ENCODE measurements at places on chromosomes 6 and 20. TPM values are rescaled to one million over a fixed set of nuclear protein-coding genes. Genes with fewer than 3 reads are reported as not detected.

GRCh38 chr20:60704147-60704546, 547.9 kb upstream of the CDH4 start:
- no peak overlapping the region for H3K27ac ChIP-seq
- no peak for DNase-seq
- H3K36me3 ChIP-seq: no peaks in the 10 kb centered on the region
- H3K27me3 ChIP-seq: no peaks in the 10 kb centered on the region
- H3K4me3 ChIP-seq: no peak overlapping the region
- no peaks in the 10 kb centered on the region for H3K4me1 ChIP-seq

GRCh38 chr6:35064757-35065440, 76.2 kb downstream of the TCP11 start:
- no peak overlapping the region for H3K4me3 ChIP-seq
- H3K4me1 ChIP-seq: peaks cover 36% of the 10 kb centered on the region
- H3K36me3 ChIP-seq: no peaks in the 10 kb centered on the region
- H3K27me3 ChIP-seq: no peaks in the 10 kb centered on the region

DNA sequence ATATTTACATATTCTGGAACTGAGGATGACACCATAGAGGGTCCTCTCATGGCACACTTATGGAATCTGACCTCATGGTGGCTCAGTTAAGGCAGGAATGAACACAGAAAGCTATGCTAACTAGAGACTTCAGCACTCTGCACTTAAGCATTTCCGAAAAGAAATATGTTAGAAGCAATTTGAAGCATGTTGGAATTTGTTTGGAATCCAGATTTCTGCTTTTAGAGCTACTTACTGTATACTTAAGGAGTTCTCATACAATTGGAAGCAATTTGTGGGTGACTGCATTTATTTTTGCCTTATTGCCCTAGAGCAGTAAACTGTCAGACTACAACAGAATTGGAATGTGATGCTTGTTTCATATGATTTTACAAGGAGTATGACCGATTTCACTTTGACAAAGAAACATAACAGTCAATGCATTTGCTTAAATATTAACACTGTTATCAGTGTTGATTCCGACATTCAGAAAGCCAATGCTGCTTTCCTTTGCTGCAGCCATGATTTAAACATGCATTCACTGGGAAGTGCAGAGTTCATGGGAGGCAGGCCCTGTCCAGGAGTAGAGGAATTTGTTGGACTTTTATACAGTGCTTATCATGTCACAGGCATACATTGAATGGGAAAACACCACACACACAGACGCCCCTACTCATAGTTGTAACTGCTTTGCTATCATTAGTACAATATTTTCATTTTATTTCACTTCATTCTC, 244.4 kb downstream of the SAMD5 start:
- no peak for DNase-seq
- H3K27ac ChIP-seq: no peak overlapping the region
- H3K36me3 ChIP-seq: no peaks in the 10 kb centered on the region
- no peaks in the 10 kb centered on the region for H3K4me1 ChIP-seq
- H3K4me3 ChIP-seq: no peak overlapping the region
- H3K27me3 ChIP-seq: no peaks in the 10 kb centered on the region

- no peak overlapping the region for H3K4me3 ChIP-seq
- H3K27me3 ChIP-seq: no peaks in the 10 kb centered on the region
- H3K4me1 ChIP-seq: peaks cover 69% of the 10 kb centered on the region
- DNase-seq: peak; percentile 83
- no peaks in the 10 kb centered on the region for H3K36me3 ChIP-seq
These were observed 237.4 kb downstream of the PTPRK start for GRCh38 chr6:128282961-128283360.

GRCh38 chr6:169253337-169254238, at the start of gene THBS2:
THBS2 (minus strand) TSS chr6:169253846; CDS start chr6:169250784, 3,062 bp downstream.
- DNase-seq: peak; percentile 97
- H3K27ac ChIP-seq: no peak within 1 kb of the TSS
- H3K4me1 ChIP-seq: peaks cover 10% of the 10 kb centered on the region
- H3K4me3 ChIP-seq: peak within 1 kb of the TSS; percentile 3
- no peaks in the 10 kb centered on the region for H3K36me3 ChIP-seq

- H3K4me3 ChIP-seq: no peak overlapping the region
- H3K27me3 ChIP-seq: peaks cover 12% of the 10 kb centered on the region
- H3K27ac ChIP-seq: no peak overlapping the region
- no peak for DNase-seq
These were observed 19.1 kb upstream of the HLA-DQB1 start for GRCh38 chr6:32685603-32686002.

DNA sequence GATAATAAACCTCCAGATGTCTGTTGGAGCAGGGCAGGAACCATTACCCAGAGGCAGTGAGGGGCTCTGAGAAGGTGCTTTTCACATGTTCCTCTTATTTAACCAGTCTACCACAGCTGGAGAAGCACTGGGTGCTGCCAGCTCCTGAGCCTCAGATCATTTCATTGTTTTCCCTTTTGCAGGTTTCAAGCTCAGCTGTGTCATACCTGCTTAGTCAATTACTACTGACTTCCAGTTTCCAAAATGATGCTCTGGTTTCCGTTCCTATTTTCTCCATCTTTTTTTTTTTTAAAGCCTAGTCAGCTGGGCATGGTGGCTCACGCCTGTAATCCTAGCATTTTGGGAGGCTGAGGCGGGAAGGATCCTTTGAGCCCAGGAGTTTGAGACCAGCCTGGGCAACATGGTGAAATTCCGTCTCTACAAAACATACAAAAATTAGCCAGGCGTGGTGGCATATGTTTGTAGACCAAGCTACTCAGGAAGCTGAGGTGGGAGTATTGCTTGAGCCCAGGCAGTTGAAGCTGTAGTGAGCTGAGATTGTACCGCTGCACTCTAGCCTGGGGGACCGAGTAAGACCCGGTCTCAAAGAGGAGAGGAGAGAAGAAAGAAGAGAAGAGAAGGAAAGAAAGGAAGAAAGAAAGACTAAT, 6.7 kb downstream of the FLOT1 start:
- H3K27me3 ChIP-seq: no peaks in the 10 kb centered on the region
- peaks cover 57% of the 10 kb centered on the region for H3K36me3 ChIP-seq
- no peak overlapping the region for H3K4me3 ChIP-seq
- H3K4me1 ChIP-seq: peaks cover under 1% of the 10 kb centered on the region
- H3K27ac ChIP-seq: no peak overlapping the region
- no peak for DNase-seq

DNA sequence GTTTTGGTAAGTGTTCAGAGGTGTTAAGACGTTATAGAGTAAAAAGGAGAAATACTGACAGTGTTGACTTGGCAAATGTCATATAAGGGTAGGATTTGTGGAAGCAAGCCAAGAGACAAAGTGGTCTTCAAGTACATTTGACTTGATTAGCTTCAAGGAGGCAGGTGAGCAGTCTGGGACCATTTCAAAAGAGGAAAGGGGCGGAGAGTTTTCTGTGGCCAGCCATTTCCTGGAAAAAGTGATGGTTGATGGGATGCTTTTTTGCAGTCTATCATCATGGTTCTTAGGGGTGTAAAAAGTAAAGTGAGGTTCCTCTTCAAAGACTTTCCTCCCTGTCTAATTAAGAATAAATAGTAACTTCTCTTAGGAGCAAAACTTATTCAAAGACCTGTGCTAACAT, 28.7 kb downstream of the FKBP1A start:
- H3K27ac ChIP-seq: no peak overlapping the region
- no peaks in the 10 kb centered on the region for H3K4me1 ChIP-seq
- no peak for DNase-seq
- peaks cover 4% of the 10 kb centered on the region for H3K36me3 ChIP-seq
- H3K4me3 ChIP-seq: no peak overlapping the region

- H3K36me3 ChIP-seq: no peaks in the 10 kb centered on the region
- H3K27me3 ChIP-seq: no peaks in the 10 kb centered on the region
- no peak overlapping the region for H3K4me3 ChIP-seq
These were observed 40.8 kb downstream of the ZFAND3 start for GRCh38 chr6:37860226-37860839.

GRCh38 chr6:123215211-123215610, 219.2 kb downstream of the CLVS2 start:
- no peak overlapping the region for H3K4me3 ChIP-seq
- no peaks in the 10 kb centered on the region for H3K27me3 ChIP-seq
- no peaks in the 10 kb centered on the region for H3K4me1 ChIP-seq
- no peak overlapping the region for H3K27ac ChIP-seq

- no peaks in the 10 kb centered on the region for H3K36me3 ChIP-seq
- no peaks in the 10 kb centered on the region for H3K4me1 ChIP-seq
- no peak overlapping the region for H3K27ac ChIP-seq
- H3K27me3 ChIP-seq: no peaks in the 10 kb centered on the region
- no peak overlapping the region for H3K4me3 ChIP-seq
These were observed 324.7 kb upstream of the JAG1 start for GRCh38 chr20:10998476-10998875.

GRCh38 chr20:50584687-50585086, 74.5 kb downstream of the PTPN1 start:
- H3K27ac ChIP-seq: no peak overlapping the region
- no peak overlapping the region for H3K4me3 ChIP-seq
- DNase-seq: no peak
- peaks cover 28% of the 10 kb centered on the region for H3K36me3 ChIP-seq

- DNase-seq: peak; percentile 64
- peaks cover 6% of the 10 kb centered on the region for H3K4me1 ChIP-seq
- H3K27me3 ChIP-seq: no peaks in the 10 kb centered on the region
- no peaks in the 10 kb centered on the region for H3K36me3 ChIP-seq
These were observed 18.0 kb downstream of the CDYL start for GRCh38 chr6:4794140-4794707.

DNA sequence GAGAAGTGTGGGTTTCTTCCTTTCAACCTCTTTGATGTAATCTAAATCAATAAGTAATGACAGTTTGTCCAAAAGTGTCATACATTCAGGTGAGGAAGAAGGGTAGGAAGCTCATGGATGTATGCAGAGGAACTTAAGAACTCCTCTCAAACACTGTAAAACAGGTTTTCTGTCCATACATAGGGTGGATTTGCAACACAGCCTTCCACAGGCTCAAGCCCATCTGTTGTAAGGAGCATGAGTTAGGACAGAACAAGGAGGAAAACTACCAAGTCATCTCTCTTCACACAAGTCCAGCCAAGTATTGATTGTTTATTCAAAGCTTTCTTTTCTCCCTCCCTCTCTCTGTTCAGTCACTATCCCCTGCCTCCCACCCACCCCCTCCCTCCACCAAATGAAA, 49.0 kb upstream of the CDYL start:
- no peak overlapping the region for H3K4me3 ChIP-seq
- peaks cover 12% of the 10 kb centered on the region for H3K4me1 ChIP-seq
- DNase-seq: no peak
- no peaks in the 10 kb centered on the region for H3K36me3 ChIP-seq
- no peaks in the 10 kb centered on the region for H3K27me3 ChIP-seq

DNA sequence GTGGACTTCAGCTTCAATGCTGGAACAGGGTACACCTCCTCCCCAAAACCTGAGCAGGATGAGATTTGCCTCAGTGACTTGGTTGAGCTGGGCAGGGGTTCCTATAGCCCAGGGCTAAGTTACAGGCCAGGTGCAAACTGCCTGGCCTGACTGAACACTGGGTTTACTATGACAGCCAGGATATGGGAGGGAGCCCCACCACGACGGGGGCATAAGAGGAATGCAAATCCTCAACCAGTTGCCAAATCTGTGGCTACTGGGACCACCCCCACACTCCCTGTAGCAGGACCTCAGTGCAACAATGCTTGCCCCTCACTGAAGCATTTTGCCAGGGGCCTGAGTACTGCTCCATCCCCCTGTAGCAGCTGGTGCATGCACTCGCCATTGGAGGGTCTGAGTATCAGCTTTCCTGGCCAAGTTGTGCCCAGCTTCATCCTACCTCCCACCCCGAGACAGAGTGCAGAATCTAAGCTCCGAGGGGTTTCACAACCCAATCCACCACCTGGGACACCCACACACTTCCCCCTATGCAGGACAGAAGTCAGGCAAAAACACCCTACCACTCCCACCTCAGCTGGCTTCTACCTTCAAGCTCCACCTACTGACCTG, 27.6 kb downstream of the TREML4 start:
- no peak overlapping the region for H3K4me3 ChIP-seq
- no peak overlapping the region for H3K27ac ChIP-seq
- peaks cover 6% of the 10 kb centered on the region for H3K27me3 ChIP-seq
- H3K4me1 ChIP-seq: no peaks in the 10 kb centered on the region

- H3K27me3 ChIP-seq: no peaks in the 10 kb centered on the region
- H3K4me3 ChIP-seq: no peak overlapping the region
- DNase-seq: no peak
These were observed 43.4 kb downstream of the SLC22A3 start for GRCh38 chr6:160391419-160392116.

- H3K27me3 ChIP-seq: no peaks in the 10 kb centered on the region
- H3K27ac ChIP-seq: no peak overlapping the region
- no peak for DNase-seq
- H3K36me3 ChIP-seq: no peaks in the 10 kb centered on the region
These were observed 236.1 kb downstream of the TSHZ2 start for GRCh38 chr20:53208110-53208832.

DNA sequence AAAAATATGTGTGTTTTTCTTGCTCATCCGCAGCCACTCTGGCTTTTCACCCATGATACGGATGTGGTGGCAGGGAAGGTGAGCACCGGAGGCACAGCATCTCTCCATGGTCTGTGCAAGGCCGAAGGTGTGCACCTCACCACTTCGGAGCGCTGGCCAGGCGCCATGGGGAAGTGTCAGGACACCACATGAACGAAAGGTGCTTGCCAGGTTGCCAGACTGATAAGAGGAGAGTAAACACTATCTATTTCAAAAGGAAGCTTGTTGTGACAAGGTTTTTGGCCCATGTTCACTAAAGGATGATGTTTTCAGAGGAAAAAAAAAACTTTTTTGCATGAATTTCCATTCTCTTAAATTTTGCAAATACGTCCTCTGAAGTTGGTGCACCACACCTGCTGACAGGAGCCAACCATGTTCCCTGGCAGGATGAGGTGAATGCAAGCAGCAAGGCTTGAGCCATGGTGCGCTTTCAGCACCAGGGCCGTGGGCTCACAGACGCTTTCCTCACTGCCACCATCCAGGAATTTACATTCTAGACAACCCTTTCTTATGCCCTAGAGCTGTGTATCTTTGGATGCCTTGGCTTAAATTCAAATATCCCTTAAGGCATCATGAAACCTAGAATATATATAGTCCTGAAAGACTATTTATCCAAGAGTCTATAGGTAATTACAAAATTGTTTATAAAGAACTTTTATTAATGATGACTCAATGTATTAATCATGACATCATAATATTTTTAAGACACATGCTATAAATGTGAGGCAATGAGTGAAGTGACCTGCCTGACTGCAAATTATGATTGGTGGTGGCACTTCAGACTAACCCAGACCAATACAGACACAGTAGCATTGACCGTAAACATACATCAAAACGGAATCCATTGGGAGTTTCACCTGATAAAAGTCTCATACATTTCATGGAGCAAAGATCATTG, 234.5 kb downstream of the TFAP2A start:
- no peaks in the 10 kb centered on the region for H3K36me3 ChIP-seq
- no peaks in the 10 kb centered on the region for H3K4me1 ChIP-seq
- no peak overlapping the region for H3K4me3 ChIP-seq

GRCh38 chr6:49038294-49038822, 424.7 kb downstream of the MMUT start:
- H3K36me3 ChIP-seq: no peaks in the 10 kb centered on the region
- DNase-seq: no peak
- no peak overlapping the region for H3K27ac ChIP-seq
- H3K27me3 ChIP-seq: no peaks in the 10 kb centered on the region
- H3K4me1 ChIP-seq: no peaks in the 10 kb centered on the region

GRCh38 chr20:24960302-24960801, 11.3 kb downstream of the CST7 start:
- no peaks in the 10 kb centered on the region for H3K27me3 ChIP-seq
- no peak overlapping the region for H3K4me3 ChIP-seq
- H3K27ac ChIP-seq: peak overlapping the region; percentile 34
- H3K4me1 ChIP-seq: no peaks in the 10 kb centered on the region
- DNase-seq: no peak
- H3K36me3 ChIP-seq: no peaks in the 10 kb centered on the region

- no peak for DNase-seq
- H3K27ac ChIP-seq: no peak overlapping the region
- H3K27me3 ChIP-seq: no peaks in the 10 kb centered on the region
- no peaks in the 10 kb centered on the region for H3K36me3 ChIP-seq
These were observed 147.6 kb upstream of the TAB2 start for GRCh38 chr6:149169761-149170511.

ZSCAN23 gene
- total RNA-seq: 6.9 TPM

SH3BGRL2 gene
- 35.0 TPM for total RNA-seq

FNDC11 gene
- 3.4 TPM for total RNA-seq

INSM1 gene
- total RNA-seq: not detected
